ENCODE measurements at places on chromosomes 1 and 21.
A peak's percentile ranks its signal among the peaks of the same experiment; 100 is the strongest.

- DNase-seq: no peak
These were observed 23.1 kb upstream of the MCOLN2 start for GRCh38 chr1:85019994-85020393.

DNA sequence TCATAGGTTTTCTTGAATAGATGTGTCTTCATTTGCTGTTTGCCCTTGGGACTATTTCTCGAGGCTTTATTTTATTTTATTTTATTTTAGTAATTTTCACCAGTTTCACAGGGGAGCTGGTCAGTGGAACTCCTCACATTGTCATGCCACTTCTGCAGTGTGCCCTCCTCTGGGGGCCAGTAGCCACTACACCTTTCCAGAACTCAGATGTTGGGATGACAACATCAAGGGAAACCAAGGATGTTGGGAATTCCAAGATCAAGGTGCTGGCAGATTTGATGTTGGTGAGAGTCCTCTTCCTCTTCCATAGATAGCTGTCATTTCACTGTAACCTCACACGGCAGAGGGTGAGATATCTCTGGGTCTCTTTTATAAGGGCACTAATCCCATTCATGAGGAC, 35.5 kb downstream of the SLC26A9 start:
- no peak for DNase-seq

- no peak for DNase-seq
These were observed 294.0 kb downstream of the LRRC40 start for GRCh38 chr1:69911301-69911801.

DNA sequence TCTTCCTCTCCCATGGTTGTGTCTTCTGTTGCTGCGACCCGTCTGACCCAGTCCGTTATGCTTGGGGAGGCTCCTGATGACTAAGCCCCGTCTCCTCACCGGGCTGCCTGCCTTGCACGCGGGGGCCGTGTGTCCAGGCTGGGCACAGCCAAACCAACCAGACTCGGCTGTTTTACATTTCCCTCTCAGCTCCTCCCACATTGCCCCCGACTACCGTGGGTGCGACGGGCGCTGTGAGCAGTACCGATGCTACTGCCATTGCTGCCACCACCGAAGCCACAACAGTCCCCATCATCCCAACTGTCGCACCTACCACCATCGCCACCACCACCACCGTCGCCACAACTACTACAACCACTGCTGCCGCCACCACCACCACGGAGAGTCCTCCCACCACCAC, 46.0 kb upstream of the CNTN2 start:
- no peak for DNase-seq

DNA sequence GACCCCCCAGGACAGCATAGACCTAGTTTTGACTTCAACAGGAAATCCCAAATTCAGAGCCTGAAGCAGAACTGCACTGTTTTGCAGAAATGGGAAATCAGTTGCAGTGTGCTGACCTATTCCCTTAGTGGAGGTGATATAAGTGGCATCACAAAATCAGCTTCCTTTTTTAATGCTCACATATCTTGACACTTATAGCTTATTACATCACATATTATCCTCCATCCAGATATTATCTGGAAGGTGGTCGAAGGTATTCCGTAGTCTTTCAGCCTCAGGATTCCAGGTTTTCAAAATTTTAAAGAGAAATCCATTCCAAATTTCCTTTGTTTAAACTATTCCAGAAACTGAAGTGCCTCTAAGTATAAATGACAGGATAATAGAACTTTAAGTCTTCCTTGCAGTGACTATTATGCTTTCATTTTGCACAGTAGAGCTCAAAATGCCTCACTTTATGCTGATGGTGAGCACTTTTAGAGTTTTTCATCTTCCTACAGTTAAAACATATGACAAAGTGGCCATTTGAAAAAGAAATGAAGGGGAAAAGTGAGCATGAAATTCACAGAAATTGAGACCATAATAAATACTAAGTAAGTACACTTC, 106.4 kb upstream of the DPYD start:
- no peak for DNase-seq

- DNase-seq: no peak
These were observed 5.0 kb downstream of the CTBS start for GRCh38 chr1:84569216-84569615.

DNA sequence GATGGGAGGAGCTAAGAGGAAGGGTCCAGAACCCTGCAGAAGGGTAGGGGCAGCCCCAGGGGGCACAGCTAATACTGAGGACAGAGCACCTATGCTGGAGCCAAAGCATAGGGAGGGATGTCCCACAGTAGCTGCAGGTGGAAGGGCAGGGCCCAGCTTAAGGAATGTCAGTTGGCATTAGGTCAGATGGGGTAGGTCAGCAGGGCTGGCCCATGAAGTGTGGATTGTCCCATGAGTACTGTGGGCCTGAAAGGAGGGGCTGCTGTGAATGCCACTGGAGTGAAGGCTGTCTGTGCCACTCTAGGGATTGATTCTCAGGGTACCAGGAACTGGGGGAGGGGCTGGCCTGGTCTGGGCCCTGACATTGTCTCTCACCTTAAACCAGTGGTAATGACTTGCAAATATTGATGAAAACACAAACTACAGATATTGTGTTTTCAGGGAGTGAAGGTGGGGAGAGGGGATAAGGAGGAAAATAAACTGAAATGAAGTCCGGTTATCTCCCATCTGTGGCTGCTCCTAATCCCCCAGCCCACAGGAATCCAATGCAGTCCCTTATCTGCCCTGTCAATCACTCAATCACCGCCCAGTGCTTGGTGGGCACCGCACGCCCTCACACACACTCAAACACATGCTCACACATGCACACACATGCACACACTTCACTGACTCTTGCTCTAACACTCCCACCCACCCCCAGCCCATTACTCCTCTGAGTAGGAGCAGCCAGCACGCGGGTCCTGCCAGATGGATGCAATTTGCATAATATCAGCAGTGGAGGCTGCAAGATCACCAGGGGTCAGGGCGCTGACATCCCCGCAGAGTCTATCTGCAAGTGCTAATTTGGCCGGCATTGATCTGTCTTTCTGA, 27.8 kb downstream of the DMAP1 start:
- no peak for DNase-seq

- no peak for DNase-seq
These were observed 213.7 kb upstream of the HOOK1 start for GRCh38 chr1:59601041-59601441.

- DNase-seq: no peak
These were observed 31.8 kb upstream of the DISC1 start for GRCh38 chr1:231594749-231595148.

GRCh38 chr1:246404078-246404477, 103.0 kb downstream of the SMYD3 start:
- DNase-seq: no peak

DNA sequence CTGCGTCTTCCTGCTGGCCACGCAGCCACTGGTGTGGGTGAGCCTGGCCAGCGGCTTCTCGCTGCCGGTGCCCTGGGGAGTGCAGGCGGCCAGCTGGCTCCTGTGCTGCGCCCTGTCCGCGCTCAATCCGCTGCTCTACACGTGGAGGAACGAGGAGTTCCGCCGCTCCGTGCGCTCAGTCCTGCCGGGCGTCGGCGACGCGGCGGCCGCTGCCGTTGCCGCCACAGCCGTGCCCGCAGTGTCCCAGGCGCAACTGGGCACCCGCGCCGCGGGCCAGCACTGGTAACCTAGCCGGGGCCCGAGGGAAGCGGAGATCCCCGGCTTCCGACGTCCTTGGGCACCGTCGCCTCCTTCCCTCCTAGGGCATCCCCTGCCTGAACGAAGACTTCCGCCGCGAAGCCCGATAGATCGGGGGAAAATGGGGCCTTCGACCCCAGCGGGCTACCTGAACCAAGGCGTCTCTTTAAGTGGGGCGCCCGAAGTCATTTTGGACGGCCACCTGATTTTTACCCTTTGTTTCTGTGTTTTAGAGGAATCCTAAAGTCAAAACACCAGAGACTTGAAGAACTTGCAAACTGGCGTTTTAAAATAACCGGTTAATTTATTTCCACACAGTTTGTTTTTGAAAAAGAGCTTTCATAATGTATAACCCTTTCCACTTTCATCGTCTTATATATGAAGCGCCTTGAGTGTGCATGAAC, 2.0 kb downstream of the GPR88 start:
- no peak for DNase-seq

- DNase-seq: peak; percentile 21
These were observed 34.1 kb upstream of the DIP2A start for GRCh38 chr21:46424621-46425020.

DNA sequence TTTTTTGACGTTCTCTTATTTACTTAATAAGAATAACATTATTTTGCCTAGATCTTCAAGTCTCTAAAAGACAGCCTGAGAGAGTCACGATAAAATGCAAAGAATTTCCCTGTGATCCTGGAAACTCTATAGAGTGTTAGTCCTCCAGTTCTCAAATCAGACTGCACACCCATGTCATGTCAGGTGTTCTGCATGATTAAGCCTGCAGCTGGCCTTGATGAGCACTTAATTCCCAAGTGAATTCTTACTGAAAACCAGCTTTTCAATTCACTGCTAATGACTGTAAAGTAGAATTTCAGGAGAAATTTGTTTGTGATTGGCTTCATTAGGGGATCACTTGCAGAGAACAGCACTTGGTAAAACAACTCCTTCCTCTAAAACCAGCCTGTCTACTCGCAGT, 41.9 kb downstream of the CHML start:
- DNase-seq: no peak

GRCh38 chr1:248695451-248696132, 7.0 kb downstream of the OR14I1 start:
- no peak for DNase-seq

GRCh38 chr1:23020706-23021405, 1.6 kb downstream of the KDM1A start:
- DNase-seq: no peak

DNA sequence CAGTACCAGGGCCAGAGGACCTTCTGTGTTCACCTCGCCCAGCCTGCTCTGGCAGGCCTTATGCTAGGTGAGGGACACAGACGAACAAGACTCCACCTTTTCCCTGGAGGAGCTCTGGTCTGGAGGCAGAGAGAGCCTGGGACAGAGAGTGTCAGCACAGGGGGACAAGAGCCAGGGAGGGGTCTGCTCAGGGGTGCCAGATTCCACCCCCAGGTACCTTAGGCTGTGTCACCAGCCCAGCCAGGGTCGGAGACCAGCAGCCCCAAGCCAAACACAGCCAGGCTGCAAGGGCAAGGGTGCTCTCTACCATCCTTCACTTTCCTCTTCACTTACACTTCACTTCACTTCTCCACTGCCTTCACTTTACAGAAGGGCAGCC, 4.3 kb upstream of the LRP8 start:
- peak; percentile 9 for DNase-seq

DNA sequence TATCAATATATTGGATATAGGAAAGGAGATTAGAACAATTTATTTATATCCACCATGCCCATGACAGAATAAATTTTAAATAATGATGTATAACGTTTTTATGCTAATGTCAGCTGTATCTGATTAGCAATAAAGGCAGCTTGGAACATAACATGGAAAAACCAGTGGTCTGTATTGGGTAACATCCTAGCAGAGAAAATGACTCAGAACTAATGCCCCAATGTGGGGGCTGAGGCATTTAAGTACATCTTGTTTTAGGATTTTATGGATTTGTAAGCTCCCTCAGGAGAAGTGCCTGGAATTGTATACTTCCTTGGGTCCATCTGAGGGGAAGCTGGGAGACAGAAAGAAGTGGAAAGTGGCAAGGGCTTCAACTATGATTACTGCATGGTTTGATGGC, 82.3 kb downstream of the HMCN1 start:
- no peak for DNase-seq

- no peak for DNase-seq
These were observed at the start of gene KCNJ10 for GRCh38 chr1:160069460-160070231. Gene KCNJ10, minus strand, starts transcription at chr1:160070160. Its CDS starts 27,628 bp downstream, at chr1:160042532.

DNA sequence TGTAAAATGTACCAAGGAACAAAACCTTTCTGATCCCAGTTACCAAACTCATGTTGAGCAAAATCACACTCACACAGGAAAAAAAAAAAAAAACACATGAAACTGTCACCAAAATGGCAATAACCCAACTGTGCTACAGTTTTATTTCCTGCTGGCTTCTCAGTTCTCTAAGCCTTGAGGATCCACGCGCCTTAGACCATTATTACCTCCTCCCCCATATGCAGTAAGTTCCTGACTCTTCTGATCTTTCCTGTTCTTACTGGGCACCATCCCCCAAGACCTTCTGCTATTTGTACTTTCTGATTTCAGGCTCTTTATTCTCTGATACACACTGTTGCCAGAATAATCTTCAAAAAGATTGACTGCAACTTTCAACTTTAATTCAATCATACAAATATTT, 79.6 kb downstream of the SLC45A1 start:
- DNase-seq: no peak

GRCh38 chr1:119312500-119312899, 56.1 kb upstream of the HAO2 start:
- no peak for DNase-seq

GRCh38 chr1:7541629-7542028, 229.5 kb upstream of the VAMP3 start:
- DNase-seq: no peak

GRCh38 chr1:195765099-195765498, 843.1 kb downstream of the KCNT2 start:
- no peak for DNase-seq

GRCh38 chr21:44413566-44414290, 41.6 kb upstream of the LRRC3 start:
- DNase-seq: no peak

DNA sequence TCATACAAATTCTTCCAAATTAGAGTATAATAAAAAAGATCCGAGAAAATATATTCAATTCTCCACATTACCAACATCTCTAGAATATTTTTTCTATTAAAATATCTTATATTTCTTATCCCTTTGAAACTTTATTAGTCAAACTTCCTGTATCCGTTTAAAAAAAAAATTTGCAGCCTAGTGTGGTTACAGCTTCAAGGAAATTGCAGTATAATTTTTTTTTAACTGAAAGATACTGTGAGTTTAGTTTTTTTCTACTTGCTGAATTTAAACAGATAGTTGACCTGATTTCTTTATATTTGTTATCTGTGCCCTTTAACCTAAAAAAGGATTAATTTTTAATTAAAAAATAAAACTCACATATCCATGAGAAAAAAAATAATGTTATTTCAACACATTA, 1.5 kb downstream of the RGS18 start:
- no peak for DNase-seq

DNA sequence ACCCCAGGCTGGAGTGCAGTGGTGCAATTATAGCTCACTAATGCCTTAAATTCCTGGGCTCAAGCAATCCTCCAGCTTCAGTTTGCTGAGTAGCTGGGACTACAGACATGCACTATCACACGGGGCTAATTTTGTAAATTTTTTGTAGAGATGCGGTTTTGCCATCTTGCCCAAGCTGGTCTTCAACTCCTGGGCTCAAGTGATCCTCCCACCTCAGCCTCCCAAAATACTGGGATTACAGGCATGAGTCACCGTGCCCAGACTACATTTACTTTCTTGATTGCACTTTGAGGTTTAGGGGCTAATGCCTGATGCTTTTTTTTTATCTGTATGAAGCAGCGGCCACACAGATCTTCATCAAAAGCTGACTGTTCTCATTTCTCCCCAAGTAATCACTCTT, 124.6 kb downstream of the KIF26B start:
- no peak for DNase-seq

GRCh38 chr1:156670791-156671190, 6.4 kb downstream of the NES start:
- no peak for DNase-seq

- no peak for DNase-seq
These were observed 116.8 kb upstream of the WNT4 start for GRCh38 chr1:22259551-22260282.

GRCh38 chr1:173507205-173507846, 30.2 kb downstream of the PRDX6 start:
- DNase-seq: no peak
